T follicular helper cell (primary cell): ENCODE measurements at places on chromosomes 1 and 21.

GRCh38 chr1:236979149-236979900 is 24.9 kb downstream of the MT1HL1 start:
- no peak for DNase-seq

DNA sequence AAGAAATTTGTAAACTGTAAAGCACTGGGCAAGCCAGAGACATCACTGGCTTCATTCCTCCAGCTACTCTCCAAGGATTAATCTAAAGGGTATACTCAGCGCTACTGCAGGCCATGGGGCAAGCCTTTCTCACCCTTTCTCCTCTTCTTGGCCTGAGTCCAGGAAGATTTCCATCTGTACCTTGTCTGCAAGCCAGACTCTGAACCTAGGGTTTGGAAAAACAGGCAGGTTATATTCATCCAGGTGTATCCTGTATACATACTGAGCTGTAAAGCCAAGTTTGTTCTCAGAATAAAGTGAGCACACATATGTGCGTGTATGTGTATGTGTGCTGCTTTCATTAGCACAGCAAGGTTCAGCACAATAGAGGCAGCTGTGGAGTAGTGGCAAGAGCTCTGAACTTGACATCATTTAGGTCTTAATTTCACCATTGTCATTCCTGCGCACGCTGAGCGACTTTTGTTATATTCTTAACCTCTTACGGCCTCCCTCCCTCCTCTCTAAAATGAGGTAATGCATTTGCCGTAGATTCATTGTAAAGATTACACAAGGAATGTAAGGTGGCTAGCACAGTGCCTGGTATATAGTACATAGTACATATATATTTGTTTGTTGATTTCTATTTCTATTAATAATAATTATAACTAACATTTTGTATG is 128.1 kb upstream of the JUN start:
- no peak for DNase-seq

GRCh38 chr1:53274026-53274425 is 35.7 kb upstream of the MAGOH start:
- no peak for DNase-seq

GRCh38 chr1:67031121-67031858 is 22.7 kb downstream of the SLC35D1 start:
- no peak for DNase-seq

DNA sequence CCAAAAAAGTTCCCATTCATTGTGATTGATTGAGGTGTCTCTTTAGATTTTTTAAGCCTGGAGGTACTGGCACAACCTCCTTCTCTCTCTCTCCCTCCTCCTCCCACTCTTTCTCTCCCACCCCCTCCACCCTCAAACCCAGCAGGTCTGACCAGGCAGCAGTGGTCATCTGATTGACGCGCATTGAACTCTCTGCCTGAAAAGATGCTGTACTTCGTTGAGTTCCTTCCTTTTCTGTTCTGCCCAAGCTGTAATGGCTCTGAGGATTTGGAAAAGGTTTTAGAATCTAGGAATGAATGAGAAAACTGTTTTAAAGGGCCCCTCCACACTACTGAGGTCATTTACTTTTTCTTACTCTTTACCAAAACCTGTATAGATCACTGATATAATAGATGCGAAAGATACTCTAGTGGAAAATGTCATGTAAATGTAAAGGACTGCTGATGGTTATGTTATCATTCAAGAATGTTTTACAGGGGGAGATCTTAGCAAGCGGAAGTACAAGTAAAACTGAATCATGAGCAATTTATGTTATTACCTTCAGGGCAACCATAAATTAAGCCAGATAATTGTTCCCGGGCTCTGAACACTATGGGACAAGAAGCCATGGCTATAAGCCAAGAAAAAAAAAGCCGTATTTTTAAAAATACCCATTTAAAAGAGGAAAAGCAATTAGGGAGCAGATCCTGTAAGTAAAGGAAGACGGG is 25.2 kb upstream of the DYRK1A start:
- no peak for DNase-seq

DNA sequence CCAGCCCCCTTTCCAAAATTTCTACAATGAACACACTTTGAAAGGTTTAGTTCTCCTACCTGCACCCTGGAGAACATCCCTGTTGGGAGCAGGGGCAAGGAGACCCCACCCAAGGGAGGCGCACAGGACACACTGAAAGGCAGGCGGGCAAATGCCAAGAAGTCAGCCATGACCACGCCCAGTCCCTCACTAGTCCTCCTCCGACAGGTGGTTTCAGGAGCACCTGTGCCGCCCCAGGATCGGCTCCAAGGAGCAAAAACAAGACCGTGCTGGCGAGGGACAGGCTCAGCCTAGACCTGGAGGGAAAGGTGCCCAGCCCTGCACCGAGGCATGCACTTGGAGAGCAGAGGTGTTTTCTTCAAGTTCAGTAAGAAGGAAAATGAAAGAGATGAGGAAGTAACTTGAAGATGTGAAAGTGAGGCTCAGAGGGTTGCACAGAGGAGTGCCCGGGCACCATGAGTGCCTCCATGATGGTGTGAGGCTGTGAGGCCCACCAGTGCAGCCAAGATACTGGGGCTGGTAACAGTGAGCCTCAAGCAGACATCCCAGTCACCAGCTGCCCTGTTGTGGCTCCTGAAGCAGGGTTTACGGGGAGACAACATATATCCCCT is 19.6 kb upstream of the NADK start:
- DNase-seq, result no peak

- DNase-seq, result no peak
Observed at GRCh38 chr1:53401813-53402745, 57.1 kb upstream of the DMRTB1 start.

- no peak for DNase-seq
Observed at GRCh38 chr1:31689854-31690253, 14.0 kb downstream of the COL16A1 start.

GRCh38 chr1:48808496-48808895 is 31.8 kb upstream of the BEND5 start:
- DNase-seq, result no peak

GRCh38 chr1:67393240-67393639 is 37.0 kb downstream of the SERBP1 start:
- DNase-seq, result no peak

DNA sequence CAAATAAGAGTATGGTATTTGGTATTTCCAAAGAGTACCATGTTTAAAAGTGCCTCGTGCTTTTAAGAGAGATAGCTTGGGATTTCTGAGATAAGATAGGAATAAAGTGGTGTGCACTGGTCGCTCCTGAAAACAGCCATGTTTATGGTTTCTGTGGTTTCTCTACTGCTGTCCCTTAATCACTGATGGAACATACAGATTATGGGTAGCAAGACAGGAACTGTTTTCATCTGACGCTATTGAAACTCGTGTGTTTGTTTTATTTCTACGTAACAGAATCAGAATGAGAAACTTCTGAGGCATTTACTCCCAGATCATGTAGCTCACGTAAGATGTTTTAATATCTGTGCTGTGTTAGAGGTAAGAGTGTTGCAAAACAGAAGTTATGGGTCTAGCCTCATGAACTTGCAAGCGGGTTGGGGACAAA is 126.0 kb downstream of the KIAA0319L start:
- DNase-seq, result no peak

GRCh38 chr1:221069178-221069903 is 190.1 kb downstream of the HLX start:
- no peak for DNase-seq
